ENCODE measurements at places on chromosomes 6 and 20.

GRCh38 chr6:31049518-31049917 lies 39.2 kb downstream of the MUC22 start:
- DNase-seq: no peak

DNA sequence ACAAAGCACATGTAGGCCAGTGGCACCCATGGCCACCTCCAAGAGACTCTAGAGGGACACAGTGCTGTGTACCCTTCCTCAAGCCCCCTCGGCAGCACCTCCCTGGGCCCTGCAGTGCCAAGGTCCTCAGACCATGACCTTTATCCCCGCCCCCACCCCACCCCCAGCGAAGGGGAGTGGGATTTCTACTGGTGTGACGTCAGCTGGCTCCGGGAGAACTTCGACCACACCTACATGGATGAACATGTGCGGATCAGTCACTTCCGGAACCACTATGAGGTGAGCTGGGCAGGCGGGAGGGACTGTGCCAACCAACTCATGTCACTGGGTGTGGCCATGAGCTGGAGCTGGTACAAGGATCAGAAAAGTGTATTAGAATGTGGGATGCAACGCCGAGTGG lies 38.0 kb downstream of the TTLL9 start:
- no peak for DNase-seq

GRCh38 chr6:124073021-124073420 lies 269.4 kb downstream of the NKAIN2 start:
- DNase-seq: peak; percentile 72

DNA sequence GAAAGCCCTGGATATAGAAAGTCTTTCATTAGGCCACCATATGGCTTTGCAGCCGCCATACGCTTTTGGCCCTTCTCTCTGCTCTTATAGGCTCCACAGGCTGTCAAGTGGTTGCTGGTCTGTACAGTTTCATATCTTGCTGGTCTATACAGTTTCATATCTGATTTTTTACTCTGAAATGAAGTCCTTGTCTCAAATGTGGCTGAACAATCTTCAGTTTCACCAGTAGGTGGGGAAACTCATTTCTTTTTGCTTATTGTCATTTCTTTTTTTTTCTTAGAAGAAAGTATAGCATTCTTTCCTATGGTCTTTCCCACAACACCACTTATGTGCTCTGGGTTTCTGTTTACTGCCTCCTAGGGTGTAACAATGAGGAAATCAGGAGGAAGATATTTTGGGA lies 771.4 kb upstream of the MMS22L start:
- DNase-seq: peak; percentile 9

GRCh38 chr6:73451223-73452106 lies 632 bp downstream of the CGAS start:
- peak; percentile 59 for DNase-seq

GRCh38 chr20:36969478-36970186 lies 18.1 kb upstream of the SAMHD1 start:
- no peak for DNase-seq

DNA sequence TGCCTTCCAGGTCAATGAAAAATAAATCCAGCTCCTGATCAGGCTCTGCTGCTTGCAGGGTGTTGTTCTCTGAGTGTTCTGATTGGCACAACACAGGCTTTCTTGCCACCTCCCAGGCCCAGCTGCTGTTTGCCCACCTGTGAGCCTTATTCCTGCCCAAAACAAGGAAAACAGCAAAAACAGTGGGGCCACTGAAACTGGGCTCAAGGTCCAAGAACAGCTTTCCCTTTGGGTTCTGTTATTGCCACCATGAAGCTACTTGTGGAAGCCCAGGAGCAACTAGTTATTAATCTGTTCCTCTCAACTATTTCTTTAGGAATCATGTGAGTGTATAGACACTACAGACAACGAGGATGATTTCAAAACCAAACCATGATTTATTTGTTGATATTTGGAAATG lies 159.1 kb downstream of the PLCB1 start:
- DNase-seq: no peak
